Type B pancreatic cell (in vitro differentiated cells): ENCODE measurements at places on chromosomes 13 and 19. TPM values are rescaled to one million over a fixed set of nuclear protein-coding genes. Genes with fewer than 3 reads are reported as not detected.

MBD3L3 gene
- not detected in 2 replicates for total RNA-seq

DNA sequence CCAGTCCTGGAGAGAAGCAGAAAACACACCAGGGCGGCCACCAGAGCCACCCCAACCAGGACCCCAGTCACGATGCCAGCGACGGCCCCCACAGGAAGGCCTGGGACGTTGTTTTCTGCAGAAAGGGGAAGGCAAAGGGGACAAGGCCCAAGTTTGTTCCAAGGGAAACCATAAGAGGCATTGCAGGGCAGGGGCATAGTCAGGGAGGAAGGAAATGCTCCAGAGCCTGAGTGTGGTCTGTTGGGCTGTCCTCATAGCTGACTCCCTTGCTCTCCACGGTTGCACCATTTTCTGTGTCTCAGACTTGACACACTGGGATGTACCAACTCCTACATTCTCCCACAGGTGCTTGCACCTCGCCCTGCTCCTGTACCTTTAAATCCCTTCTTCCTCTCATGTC is 5.2 kb downstream of the CEACAM4 start:
- no peak overlapping the region for H3K4me3 ChIP-seq
- H3K27ac ChIP-seq: no peak overlapping the region
- no peaks in the 10 kb centered on the region for H3K27me3 ChIP-seq
- no peaks in the 10 kb centered on the region for H3K36me3 ChIP-seq
- H3K4me1 ChIP-seq: no peaks in the 10 kb centered on the region

- no peak overlapping the region for H3K27ac ChIP-seq
- no peaks in the 10 kb centered on the region for H3K4me1 ChIP-seq
- no peak for DNase-seq
- H3K4me3 ChIP-seq: no peak overlapping the region
- H3K36me3 ChIP-seq: no peaks in the 10 kb centered on the region
These were observed 63.5 kb upstream of the CSNK1A1L start for GRCh38 chr13:37168926-37169325.

DNA sequence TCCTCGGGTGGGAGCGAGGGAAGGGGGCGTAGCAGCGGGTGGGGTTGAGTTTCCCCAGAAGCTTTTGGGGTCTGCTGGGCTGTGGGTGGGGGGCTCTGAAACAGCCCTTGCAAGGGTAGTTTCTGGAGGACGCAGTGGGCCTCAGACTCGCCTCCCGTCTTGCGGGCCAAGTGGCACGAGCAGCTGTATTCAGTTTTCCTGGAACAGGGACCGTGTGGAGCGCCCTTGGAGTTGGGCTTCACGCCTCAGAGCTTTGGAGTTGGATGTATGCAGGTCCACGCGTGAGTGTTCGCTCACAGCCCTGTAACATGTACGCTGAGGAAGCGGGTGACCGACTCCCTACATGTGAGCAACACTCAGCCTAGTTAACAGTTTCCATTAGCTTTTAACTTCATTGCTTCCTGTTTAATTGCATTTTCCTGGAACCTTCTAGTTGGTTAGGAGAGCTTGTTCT is 603 bp downstream of the TM9SF2 start:
- no peak for DNase-seq
- peak overlapping the region; percentile 98 for H3K27ac ChIP-seq
- H3K27me3 ChIP-seq: no peaks in the 10 kb centered on the region
- peaks cover 9% of the 10 kb centered on the region for H3K36me3 ChIP-seq

DNA sequence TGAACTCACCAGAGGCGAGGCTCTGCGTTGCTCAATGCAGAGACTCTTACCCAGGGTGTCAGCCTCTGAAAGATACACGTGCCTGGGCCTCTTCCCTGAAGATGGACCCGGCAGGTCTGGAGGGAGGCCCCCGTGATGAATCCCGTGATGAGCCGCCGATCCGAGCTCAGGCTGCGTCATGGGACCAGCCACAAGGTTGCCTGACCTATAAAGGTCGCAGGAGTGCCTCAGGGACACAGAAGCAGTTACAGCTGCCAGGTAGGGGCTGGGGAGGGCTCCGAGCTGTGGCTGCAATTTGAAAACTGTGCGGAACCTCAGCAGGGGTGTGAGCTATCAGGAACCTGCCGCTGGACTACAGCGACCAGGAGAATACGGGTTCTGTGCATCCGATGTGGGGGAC is 10.5 kb upstream of the ATP11A start:
- H3K27me3 ChIP-seq: peaks cover 4% of the 10 kb centered on the region
- no peaks in the 10 kb centered on the region for H3K36me3 ChIP-seq
- no peak overlapping the region for H3K27ac ChIP-seq
- DNase-seq: no peak
